ENCODE measurements at places on chromosomes 1 and 21.

DNA sequence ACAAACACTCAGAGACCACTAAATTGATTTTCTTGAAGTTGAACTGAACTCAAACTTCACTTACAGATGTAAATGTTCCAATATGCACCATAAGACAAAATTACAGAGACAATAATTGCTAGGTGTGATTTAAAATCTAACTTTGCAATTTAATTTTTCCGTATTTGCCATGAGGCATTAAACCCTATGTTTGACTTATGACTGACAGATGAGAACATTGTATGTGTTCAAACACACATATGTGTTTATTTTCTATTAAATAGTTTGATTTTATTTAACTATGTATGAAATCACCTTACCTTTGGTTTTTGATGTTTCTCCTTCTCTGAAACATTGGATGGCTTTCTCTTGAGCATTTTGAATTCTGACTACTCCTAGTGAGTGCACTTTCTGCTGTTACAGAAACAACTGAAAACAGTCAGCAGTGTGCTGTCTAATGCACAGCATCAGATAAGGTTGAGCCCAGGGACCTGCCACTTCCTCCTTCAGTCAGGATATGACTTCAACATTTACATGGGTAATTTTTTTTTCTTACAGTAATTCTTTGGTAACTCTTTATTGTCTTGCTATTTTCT is at the start of gene SAMSN1:
Gene SAMSN1, minus strand, starts transcription at position 410 of the 575 bp plus-strand sequence. Its CDS starts 54 bp downstream, at position 356.
- no peak for DNase-seq

GRCh38 chr1:194268839-194269238 is 1082.4 kb upstream of the B3GALT2 start:
- no peak for DNase-seq

DNA sequence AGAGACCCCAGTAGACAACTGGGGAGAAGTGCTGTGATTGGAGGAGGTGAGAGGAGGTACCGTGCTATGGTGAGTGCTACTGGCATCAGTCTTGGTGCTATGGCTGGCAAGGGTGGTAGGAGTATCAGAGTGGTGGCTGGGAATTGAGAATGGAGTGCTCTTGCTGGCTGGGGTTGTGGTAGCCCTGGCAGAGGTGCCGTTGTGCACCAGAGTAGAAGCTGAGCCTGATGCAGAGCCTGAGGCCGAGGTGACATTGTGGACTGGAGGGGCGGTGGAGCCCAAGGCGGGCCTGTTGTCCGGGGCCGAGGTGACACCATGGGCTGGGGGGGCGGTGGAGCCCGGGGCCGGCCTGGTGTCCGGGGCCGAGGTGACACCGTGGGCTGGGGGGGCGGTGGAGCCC is 14.6 kb downstream of the TRIM46 start:
- no peak for DNase-seq

DNA sequence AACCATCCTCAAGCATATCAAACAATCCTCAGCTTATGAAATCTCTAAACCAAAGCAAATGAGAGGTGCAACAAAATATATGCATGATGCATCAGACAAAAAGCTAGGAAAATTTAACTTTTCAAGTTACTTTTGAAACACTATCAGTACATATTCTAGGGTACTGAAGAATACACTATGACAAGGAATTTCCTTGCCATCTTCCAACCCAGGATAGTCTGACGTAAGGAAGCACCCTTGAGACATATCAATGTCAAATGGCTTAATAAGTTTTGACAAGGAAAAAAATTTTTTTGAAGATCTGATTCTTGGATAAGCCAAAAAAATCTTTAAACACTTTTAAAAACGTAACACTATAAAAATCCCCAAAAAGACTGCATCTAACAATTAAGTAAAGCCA is 64.9 kb downstream of the KIFAP3 start:
- DNase-seq = no peak

DNA sequence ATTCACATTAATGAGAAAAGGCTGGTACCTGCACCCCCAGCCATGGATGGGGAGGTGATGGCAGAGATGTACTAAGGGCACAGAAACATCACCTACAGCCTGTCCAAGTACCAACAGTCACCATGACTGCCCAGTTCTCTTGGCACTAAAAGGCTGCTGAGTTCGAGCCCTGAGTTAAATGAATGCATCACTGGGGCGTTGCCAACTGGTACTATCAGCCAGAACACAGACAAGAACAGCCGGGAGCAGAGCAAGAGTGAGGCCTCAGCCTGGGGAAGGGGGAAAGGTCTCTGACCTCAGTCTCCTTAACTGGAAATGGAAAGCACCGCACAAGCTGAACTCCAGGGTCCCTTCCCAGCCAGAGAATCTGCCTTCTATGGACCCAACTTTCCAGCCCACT is 60.5 kb downstream of the GLIS1 start:
- no peak for DNase-seq

GRCh38 chr21:35628316-35628715 is 432.0 kb downstream of the SETD4 start:
- DNase-seq = no peak

- DNase-seq = no peak
These were observed 57.6 kb upstream of the FMO3 start for GRCh38 chr1:171032822-171033702.

DNA sequence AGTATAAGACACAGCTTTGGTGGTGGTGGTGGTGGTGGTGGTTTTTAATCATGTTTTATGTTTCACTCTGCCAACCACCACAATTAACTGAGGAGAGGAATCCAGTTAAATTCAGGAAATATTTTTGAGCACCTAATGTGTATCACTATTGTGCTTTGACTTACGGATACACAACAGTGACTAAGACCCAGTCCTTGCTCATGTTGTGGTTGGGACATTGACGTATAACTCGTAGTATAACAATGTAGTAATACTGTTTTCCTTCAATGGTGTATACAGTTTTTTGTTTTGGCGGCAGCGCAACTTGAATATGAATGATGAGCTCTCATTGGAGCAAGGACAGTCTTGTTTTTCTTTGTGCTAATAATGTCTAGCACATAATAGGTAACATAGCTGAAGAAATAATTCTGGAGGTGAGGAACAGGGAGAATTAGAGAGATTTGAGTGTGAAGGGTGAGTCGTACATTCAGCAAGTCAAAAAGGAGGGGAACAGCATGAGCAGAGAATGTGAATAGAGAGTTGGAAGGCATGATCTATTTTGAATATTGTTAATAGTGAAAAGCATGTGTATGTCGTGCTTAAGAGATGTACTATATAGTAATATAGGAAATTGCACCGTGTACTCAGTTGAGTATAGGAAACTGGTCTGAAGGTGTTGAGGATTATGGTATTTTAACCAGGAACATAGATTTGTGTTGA is 5.5 kb downstream of the CACYBP start:
- no peak for DNase-seq

GRCh38 chr1:186486061-186486460 is 25.1 kb upstream of the PDC start:
- DNase-seq = no peak

GRCh38 chr1:217315346-217315745 is 315.5 kb downstream of the GPATCH2 start:
- no peak for DNase-seq

DNA sequence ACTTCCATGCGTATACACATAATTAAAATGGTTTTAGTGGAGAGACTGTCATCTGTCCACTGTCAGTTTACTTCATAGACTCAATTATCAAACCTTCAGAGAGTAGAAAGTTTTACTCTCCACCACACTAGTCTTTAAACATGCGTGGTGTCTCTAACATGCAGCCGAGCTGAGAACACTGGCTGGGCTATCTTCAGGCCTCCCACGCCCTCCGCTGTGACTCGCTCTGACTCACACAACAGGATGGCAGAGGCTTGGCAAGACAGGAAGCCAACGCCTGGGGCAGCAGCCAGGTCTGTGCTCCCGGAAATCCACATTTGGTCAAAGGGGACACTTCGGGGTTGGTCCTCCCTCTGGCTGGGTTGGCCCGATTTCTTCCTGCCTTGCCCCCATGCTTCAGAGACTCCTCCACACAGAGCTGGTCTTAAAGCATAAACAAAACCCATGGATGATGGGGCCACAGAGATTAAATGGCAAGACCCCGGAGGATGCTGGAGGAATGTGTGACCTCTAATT is 22.7 kb upstream of the IFNGR2 start:
- no peak for DNase-seq

Measured in GM19239 (cell line).